ENCODE measurements at places on chromosomes 12 and 14.

- no peak for DNase-seq
Measured at GRCh38 chr12:54282949-54283593, 2.5 kb downstream of the HNRNPA1 start.

DNA sequence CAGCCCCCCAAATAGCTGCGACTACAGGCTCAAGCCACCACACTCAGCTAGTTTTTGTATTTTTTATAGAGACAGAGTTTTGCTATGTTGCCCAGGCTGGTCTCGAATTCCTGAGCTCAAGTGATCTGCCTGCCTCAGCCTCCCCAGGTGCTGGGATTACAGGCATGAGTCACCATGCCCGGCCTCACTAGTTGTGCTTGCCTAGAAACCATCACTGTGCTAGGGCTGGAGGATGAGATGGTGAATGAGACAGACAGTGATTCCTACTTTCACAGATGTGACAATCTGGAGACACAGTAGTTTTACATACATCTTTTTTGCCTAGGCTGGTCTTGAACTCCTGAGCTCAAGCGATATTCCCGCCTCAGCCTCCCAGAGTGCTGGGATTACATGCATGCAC is 7.5 kb upstream of the MSI1 start:
- DNase-seq = no peak

DNA sequence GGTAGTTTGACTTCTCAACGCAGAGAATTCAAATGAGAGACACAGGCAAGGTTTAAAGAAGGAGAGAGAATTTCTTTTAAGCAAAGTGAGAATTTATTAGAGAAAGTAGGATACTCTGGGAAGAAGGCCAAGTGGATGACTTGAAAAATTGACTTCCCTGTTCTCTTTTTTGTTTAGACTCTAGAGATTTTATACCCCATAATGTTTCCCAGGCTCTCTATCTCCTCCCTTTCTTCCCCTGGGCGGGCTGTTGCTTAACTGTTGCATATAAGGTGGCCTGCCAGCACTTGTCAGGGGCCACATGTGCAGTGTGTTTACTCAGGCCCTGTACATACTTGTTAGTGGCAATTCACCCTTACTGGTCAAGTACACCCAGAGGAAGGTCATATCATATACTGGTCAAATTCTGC is 403.7 kb downstream of the SLC6A15 start:
- DNase-seq = no peak

DNA sequence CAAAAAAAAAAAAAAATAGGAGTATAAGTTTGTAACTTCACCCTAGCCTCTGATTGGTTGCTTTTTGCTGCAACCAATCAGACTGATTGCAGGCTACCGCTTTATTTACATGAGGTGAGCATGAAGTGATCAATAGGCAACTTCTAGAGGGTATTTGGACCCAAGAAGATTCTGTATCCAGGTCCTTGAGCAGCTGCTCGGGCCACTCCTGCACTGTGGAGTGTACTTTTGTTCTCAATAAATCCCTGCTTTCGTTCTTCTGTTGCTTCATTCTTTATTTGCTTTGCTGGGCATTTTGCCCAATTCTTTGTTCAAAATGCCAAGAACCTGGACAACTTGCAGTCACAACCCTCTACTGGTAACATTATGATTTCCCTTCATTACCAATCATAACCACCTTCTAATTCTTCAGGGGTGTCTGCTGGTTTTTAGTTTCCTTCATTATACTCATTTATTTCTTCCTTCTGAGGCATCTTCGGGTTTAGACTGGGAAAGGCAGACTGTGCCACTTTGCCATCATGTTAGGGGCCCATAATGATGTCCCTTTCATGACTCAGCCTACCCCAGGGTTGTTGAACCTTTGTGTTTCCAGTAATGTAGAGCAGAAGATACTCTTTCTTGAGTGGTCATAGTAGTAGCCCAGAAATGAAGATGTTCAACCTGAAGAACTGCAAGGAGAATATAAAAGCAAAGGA is 43.4 kb upstream of the LIMA1 start:
- no peak for DNase-seq

DNA sequence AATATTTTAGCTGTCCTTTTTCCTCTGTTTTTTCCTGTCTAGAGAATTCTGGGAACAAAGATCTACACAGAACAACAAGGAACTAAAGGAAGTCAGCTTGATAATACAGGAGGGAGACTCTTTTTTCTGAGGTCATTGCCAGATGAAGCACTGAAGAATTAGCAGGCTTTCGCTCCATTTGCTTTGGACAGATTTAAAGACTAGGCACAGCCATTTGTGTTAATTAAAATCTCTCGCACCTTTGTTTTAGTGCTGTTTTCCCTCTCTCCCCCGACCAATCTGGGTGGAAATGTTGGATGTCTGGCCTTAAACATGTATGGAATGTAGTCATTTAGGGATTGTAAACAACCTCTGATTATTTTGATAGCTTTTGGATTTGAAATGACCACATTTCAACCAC is 9.6 kb upstream of the GPHN start:
- DNase-seq = no peak

- no peak for DNase-seq
Measured at GRCh38 chr14:88044776-88045446, 40.0 kb downstream of the GPR65 start.

GRCh38 chr12:104304261-104305009 is 896 bp downstream of the EID3 start:
- DNase-seq = no peak

- no peak for DNase-seq
Measured at GRCh38 chr14:22915886-22916521, 2.9 kb downstream of the RBM23 start.

DNA sequence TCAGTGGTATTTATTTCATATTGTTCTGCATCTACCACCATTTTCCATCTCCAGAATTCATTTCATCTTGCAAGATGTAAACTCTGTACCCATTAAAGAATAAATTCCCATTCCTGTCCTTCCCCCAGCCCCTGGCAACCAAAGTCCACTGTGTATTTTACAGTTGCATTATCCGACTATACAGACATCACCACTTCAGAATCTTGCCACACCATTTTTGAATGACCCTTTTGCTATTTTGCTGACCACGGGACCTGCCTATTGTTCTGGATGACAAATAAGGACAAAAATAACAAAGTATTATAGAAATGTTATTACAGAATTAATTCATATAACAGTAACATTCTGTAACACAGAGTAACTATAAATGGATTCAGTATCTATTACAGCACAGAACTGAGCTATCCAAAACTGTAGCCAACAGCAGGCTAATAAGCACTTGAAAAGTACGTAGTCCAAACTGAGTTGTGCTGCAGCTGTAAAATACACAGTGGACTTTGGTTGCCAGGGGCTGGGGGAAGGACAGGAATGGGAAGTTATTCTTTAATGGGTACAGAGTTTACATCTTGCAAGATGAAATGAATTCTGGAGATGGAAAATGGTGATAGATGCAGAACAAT is 61.3 kb downstream of the CDK17 start:
- DNase-seq = no peak

DNA sequence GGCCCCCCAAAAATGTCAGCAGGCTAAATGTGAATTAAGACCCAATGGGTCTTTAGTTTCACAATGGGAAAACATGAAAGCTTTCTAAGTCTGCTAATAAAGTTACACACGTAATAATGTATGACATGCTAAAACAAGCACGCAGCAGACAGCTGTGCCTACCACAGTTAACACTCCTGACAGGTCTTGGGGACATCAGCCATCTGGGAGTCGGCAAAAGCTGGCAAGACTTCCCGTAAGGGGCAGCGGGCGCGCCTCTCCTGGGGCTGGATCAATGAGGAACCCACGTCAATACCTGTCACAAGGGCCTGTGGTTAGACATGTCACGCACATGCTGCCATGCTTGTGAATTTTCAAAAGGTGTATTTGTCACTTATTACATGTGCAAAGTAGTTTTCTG is 45.0 kb downstream of the ACTN1 start:
- DNase-seq = no peak

GRCh38 chr12:104638851-104639240 is 182.1 kb downstream of the CHST11 start:
- no peak for DNase-seq

- DNase-seq = no peak
Measured at GRCh38 chr12:131425112-131426075, 285.5 kb upstream of the SFSWAP start.

- DNase-seq = peak; percentile 54
Measured at GRCh38 chr12:57621497-57622292, 10.5 kb downstream of the ARHGEF25 start.

DNA sequence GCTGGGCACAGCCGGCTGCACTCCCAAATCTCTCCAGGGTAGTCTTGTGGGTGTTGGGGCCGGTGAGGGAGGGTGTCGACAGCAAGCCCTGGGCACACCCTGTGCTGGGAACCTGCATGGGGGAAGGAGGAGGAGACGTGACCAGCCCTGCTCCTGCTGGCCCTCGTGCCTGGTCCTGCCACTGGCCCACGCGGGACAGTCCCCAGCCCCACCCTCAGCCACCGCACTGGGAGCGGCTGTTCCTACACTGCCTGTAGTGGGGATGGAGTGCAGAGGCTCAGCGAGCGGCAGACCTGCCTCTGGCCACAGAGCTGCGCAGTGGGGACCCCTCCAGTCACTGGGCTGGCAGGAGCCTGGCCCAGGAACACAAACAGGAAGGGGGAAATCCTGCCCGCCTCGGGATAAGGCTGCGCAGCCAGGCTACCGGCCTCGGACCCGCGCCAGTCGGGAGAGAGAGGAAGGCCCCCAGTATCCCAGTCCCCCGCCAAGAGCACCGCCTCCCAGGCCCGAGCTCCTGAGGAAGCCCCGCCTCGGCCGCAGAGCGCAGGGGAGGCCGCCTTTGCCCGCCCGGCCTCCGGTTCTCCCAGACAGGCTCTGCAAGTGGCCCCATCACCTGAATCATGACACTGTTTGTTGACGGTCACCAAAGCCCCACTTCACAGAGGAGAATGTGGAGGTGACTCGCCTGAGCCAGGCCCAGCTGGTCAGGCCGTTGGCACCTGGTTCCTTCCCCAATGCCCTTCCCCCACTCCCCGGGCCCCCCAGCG is 10.6 kb downstream of the AHNAK2 start:
- no peak for DNase-seq

GRCh38 chr14:72315714-72316113 is 383.5 kb downstream of the RGS6 start:
- no peak for DNase-seq

- DNase-seq = no peak
Measured at GRCh38 chr12:79426121-79426520, 264.6 kb downstream of the PAWR start.

- DNase-seq = no peak
Measured at GRCh38 chr12:131114271-131114670, 160.6 kb downstream of the ADGRD1 start.

DNA sequence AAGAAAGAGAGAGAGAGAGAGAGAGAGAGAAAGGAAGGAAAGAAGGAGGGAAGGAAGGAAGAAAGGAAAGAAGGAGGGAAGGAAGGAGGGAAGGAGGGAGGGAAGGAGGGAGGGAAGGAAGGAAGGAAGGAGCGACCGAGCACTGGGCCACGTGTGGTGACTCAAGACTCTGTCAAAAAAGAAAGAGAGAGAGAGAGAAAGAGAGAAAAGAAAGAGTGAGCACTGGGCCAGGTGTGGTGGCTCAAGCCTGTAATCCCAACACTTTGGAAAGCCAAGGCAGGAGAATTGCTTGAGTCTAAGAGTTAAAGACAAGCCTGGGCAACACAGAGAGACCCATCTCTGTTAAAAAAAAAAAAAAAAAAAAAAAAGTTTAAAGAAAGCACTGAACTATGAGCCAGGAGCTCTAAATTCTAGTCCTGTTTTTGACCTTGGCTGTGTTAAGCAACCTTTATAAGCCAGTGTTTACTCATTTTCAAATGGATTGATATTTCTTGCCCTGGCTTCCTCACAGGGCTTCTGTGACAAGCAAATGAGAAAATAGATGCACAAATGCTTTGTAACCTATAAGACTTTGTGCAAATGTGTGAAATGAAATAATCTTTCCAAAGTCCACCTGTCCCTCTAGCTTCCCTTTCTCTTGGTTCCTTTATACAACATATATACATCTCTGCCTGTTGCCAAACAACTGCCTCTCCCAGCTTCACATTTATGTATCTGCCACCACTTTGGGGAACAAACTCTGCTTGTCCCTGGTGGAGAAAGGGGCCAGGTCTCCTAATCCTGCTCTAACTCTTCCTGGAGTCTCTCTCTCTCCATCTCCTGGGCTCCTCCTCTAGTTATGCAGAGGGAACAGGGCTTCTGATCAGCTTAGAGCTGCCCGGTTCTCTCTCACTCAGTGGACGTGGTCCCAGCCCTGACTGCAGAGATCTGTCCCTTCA is 16.1 kb upstream of the PLEKHG6 start:
- no peak for DNase-seq

- no peak for DNase-seq
Measured at GRCh38 chr12:53067074-53067992, 11.9 kb downstream of the SPRYD3 start.

DNA sequence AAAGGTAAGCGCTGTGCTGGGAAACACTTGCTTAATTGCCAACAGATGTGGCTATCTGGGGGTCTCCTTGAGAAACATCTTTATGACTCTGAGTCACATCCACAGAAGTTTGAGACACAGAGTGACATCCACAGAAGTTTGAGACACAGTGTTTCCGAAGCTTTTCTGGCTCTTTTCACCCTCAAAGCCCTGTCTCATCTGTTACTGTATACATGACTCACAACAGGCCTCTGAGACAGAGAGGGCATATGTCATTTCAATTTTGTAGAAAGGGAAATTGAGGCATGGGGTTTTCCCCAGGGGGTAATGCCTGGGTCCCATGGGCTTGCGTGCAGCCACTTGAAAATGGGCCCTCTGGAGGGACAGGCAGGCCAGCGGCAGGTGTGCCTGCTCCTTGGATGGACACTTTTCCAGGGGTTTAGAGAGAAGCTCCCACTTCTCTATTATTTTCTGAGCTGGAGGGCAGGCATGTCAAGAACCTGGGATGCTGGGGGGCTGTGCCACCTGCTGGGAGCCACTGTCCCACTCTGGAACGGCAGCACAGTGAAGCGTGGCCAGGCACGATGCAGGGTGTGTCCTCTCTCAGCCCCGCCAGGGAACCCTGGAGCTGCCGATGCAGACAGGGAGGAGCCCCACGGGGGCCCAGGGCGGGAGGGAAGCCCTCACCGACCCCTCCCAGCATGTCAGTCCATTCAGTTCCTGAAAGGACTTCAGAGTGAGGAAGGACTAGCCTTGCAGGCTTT is 111.3 kb upstream of the FKBP4 start:
- DNase-seq = no peak

DNA sequence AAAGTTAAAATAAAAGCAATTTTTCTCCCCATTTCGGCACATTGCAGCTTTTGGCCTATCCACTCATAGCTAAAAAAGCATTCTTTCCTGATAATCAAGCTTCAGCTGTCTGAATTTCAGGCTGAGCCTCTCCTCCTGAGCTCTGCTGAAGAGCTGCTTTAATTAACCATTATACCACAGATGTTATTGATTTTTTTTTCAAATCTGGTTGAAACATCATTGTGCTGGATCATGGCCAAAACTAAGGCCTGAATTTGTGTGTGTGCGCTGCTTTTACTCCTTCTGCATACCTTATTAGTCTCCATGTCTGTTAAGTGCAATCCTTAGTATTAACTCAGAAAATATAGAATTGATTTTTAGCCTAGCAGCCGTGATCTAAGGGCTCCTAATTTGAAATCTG is 52.3 kb downstream of the MBIP start:
- no peak for DNase-seq

GRCh38 chr14:24609655-24610344 is at the start of gene GZMH:
GZMH (minus strand) TSS chr14:24609685; CDS start chr14:24609613, 72 bp downstream.
- DNase-seq = no peak
